ENCODE measurements at places on chromosomes 5 and 9.

GRCh38 chr5:74275171-74275992, 365.1 kb downstream of the ENC1 start:
- no peak for DNase-seq

- DNase-seq, result no peak
These were observed 9.6 kb upstream of the TOR4A start for GRCh38 chr9:137267933-137268355.

DNA sequence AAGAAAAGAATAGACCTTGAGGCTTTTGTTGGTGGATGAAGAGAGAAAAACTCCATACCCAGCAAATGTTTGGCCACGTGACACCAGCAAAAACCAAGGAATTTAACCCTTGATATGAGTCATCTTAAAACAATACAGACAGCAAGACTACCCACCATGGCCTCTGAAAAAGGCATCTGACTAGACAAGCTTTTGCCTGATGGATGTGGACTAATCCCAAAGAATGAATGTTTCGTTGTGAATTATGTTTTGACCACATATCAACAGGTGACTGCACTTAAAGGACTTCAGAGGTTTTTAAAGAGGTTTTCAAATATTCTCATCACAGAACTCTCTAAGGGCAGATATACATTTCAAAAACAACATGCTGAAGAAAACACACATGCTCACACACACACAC, 33.0 kb upstream of the SLC1A3 start:
- no peak for DNase-seq

- no peak for DNase-seq
These were observed 14.3 kb downstream of the IL5 start for GRCh38 chr5:132528866-132529634.

- no peak for DNase-seq
These were observed 79.4 kb downstream of the FBXL7 start for GRCh38 chr5:15579193-15579990.

DNA sequence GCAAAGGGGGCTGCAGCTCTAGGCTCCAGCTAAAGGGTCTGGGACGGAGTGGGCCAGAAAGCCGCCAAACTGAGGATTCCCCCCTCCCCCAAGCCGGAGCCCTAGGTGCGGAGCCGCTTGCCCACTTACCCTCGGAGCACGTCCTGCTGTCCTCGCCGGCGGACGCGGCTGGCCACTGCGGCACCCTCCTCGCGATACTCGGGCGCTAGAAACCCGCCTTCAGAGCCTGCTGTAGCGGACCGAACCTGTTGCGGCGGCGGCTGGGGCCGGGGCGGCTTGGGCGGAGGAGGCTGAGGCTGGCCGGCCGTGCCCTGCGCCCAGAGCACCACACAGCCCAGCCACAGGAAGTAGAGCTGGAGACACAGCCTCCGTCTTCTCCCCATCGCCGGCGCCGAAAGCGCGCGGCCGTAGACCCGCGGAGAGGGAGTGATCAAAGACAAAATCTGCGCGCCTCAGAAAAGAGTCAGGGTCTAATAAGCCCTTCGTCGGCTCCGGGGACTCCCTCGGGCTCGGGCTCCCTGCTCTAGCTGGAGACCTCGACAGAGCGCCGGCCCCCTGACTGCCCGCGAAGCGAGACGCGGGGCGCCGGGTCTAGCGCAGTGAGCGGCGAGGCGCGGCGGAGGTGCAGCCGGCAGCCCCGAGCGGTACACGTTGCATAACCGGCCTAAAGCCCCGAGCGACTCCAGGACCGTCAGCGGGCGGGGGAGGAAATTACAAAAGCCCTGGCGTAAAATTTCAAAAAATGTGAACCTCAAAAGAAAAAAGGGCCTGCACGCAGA, 635 bp downstream of the FBN2 start:
- no peak for DNase-seq

GRCh38 chr5:136984772-136985446, 514.2 kb downstream of the SPOCK1 start:
- no peak for DNase-seq

DNA sequence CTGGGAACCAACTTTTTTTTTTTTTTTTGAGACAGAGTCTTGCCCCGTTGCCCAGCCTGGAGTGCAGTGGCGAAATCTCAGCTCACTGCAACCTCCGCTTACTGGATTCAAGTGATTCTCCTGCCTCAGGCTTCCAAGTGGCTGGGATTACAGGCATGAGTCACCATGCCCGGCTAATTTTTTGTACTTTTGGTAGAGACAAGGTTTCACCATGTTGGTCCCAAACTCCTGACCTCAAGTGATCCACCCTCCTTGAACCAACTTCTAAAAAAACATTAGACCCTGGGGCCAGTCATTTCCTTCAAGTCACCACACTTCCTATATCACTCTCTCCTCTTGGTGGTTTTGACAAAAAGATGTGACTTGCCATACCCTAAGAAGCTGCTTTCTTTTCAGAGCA, 10.9 kb upstream of the SHROOM1 start:
- DNase-seq, result no peak

DNA sequence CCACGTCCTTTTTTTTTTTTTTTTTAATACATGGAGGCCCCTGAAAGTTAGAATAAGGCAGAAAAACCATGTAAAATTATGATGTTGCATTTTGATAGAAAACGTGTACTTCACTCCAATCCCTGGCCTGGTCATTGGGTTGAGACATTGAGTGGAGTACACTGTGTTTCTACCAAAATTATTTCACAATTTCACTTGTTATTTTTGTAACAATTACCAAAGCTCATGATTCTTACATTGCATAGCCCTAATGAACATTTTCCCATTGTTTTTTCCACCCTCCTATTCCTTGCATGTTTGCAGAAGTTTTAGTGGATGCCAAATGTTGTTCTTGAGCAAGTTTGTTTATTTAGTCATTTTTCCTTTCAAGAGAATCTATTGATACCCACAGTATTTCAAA, 21.9 kb downstream of the MAMDC2 start:
- DNase-seq, result no peak

GRCh38 chr9:130451509-130452388, 7.0 kb downstream of the ASS1 start:
- DNase-seq, result peak; percentile 38

DNA sequence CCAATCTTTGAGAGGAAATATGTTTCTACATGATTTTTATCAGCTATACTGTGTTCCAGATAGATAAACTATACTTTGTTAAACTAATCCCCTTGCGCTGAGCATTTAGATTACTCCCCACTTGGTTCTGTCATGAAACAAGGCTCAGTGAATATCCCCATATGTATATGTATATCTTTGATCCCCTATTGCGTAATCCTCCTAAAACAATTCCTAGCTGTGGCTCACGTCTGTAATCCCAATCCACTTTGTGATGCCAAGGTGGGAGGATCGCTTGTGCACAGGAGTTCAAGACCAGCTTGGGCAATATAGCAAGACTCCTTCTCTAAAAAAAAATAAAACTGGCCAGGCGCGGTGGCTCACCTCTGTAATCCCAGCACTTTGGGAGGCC, 2.7 kb downstream of the PHYHD1 start:
- no peak for DNase-seq

DNA sequence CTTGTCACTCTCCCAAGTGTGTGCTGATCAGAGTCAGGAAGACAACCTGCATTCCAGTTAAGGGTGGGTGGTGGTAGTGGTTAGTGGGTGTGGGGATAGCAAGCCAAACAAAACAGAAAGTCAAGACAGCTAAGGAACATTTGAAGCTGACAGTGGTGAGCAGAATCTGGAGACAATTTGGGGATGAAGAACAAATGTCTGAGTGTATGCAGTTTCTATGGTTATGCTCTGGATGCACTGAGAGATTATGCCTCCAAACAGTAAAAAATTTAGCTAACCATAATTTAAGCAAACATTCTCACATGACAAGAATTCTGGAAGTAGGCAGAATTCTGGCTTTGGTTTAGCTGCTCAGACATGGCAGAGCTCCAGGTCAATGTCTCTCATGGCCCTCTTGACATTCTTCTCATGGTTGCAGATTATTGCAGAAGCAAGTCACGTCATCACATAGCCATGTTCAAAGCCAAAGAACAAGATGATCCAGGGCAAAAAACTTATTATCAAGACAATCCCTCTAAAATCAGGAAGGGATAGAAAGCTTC, 148.7 kb downstream of the LURAP1L start:
- DNase-seq, result no peak

- no peak for DNase-seq
These were observed 44.7 kb downstream of the CCL28 start for GRCh38 chr5:43367453-43367852.

DNA sequence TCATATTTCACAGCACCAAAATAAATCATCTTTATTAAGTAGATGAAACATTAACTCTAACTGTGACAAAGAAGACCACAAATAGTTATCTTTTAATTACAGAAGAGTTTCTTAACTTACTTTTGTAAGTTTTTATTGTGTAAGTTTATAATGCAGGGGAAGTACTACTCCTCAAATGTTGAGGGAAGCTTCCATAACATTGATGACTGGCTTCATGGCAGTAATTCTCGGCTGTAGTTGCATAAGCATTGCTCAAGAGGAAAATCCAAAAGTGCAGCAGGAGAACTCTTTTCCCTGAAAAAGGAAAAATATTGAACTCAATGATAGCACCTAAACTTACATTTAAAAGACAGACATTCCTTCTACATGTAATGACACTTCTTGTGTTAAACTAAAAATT, 4.6 kb downstream of the TSLP start:
- DNase-seq, result no peak

DNA sequence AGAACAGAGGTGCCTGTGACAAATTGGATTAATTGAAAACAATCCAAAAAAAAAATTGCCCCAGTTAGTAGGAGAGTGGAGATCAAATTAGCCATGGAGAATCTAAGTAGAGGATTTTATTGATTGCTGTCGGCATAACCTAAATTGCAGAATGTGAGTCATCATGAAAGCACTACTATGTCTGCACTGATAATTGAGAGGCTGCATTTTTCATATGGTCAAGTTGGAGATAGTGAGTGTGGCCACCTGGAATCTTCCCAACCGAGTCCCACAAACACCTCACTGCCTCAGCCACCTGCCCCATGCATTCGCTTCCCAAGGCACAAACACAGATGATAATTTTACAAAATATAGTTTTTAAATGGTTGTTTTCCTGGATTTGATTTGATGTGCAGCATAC, 123.7 kb downstream of the NTRK2 start:
- DNase-seq, result peak; percentile 76

- DNase-seq, result no peak
These were observed 22.5 kb downstream of the SEC61B start for GRCh38 chr9:99244344-99245260.

DNA sequence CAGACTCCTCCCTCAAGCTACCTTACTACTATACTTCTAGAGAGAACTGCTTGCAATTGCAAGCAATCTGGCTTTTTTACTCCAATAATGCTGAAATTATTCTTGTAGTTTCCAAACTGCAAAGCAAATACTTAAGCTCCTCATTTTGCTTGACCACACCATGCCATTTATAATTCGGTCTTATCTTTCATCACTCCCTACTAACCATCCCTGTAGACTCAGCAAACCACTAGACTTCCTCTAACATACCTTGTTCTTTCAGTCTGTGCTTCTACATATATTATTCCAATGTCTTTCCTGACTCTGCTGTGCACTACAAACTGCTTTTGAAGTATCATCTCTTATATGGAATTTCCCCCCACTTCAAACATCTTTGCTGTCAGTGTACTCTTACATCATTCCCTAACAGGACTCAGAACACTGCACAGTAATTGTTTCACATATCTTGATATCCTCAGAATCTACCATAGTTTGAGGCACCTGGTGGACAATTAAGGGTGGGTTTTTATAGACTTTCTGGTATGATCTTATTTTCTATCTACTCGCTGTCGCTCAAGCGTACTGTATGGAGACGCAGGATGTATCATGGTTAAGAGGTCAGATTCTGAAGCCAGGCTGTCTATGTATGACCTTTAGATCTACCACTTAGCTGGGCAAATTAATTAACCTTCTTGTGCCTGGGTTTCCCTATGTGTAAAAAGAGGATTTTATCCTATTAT, 2.8 kb downstream of the IL6ST start:
- peak; percentile 8 for DNase-seq

- peak; percentile 69 for DNase-seq
These were observed 93.2 kb downstream of the ZFAND5 start for GRCh38 chr9:72271613-72272478.

DNA sequence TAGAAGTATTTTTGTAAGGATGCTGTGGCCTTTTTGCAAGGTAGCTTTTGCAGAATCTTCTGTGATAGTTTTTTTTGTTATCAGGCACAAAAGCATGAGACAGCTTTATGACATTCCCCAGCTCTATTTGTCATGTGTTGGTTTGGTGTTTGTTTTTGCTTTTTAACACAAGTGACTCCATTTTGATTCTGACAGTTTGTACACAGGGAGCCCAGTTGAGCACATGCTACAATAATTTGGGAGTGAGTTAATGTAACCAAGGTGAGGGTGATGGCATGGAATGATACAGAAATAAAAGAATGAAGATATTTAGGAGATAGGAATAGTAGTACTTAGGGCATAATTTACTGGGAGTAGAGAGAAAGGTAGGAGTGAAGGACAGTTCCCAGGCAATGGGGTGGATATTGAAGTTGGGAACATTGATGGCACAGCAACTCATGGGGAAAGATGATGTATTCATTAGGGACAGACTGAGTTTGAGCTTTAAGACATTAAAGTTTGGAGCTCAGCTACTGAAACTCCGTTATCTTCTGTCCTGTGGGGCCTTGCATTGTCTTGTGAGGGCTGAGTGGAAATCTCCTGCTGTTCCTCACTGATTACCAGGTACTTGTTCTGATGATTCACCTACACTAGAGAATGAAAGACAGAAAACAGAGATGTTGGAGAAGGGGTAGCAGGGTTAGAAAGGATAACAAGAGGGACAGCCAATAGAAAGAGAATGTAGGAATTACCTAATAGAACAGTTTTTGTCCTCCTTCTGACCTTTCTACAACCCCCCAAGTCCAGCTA, 88.3 kb upstream of the CCDC112 start:
- no peak for DNase-seq

- no peak for DNase-seq
These were observed 86.0 kb downstream of the TRPC7 start for GRCh38 chr5:136279314-136279713.

DNA sequence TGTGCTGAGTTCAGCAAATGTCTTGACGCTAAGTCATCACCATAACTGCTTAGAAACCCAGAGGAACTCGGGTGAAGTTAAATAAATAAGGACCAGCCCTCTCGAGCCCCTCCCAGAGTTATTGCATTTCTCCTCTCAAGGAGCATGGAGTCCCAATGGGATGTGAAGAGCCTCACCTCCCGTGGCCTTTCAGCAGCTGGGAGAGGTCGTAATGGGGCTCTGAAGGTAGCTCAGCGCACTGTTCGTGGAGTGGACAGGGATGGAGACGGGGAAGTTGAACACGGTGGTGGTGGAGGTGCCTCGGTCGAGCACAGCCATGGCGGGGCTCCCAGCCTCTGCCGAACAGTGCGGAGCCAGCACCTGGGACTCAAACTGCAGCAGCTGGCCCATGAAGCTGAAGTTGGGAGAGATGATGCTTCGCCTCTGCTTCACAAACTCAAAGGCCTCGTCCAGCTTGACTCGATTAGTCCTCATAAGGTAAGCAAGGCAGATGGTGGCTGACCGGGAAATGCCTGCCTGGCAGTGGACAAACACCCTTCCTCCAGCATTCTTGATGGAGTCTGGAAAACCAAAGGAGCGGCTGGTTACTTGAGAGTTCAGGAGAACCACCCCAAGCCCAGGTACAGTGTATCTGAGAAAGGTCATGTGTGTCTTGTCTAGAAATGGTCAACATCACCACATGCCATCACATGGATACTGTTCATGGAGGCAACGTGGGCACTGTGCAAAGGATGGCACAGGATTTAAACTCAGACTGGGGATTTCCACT, 2.2 kb downstream of the DUSP1 start:
- peak; percentile 47 for DNase-seq
